ENCODE measurements at places on chromosomes 6 and 20. TPM values are rescaled to one million over a fixed set of nuclear protein-coding genes. Genes with fewer than 3 reads are reported as not detected.

Gene KLHDC3
- 102 TPM for polyA plus RNA-seq

Gene CGAS
- polyA plus RNA-seq, result 1.5 TPM

Gene PDE7B
- 1.7 TPM for polyA plus RNA-seq

- no peak for DNase-seq
Observed at GRCh38 chr6:141443668-141444289, 688.9 kb upstream of the GJE1 start.

DNA sequence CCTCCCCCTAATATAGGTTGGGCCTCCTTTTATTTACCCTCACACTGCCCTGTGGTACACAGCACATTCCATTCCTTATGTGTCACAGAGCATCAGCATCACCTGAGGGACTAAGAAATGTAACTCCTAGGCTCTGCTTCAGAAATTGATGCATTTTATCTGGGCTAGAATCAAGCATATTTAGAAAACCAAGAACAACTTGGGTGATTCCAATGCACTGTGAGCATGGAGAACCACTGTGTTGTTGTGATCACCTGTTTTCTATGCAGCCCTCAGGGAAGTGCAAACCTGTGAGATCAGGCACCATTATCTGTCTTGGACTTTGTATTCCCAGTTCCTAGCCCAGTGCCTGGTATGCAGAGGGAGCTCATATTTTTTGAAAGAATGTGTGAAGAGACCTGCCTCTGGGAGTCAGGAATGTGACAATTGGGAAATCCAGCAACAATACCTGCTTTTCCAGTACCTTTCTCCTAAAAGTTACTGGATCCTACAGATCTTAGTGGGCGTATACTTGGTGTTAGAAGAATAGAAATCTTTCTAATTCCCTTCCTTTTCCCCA is 7.0 kb downstream of the KAT14 start:
- DNase-seq, result no peak

Gene OPRM1
- polyA plus RNA-seq, result not detected

- DNase-seq, result no peak
Observed at GRCh38 chr6:90621581-90621980, 34.7 kb upstream of the MAP3K7 start.

Gene TDRD6
- not detected for polyA plus RNA-seq

GRCh38 chr20:40843251-40843650 is 154.2 kb upstream of the MAFB start:
- DNase-seq, result no peak
